Activated naive CD8-positive, alpha-beta T cell treated with anti-CD3 and anti-CD28 coated beads, Interleukin-2, amount 10 ng/mL, durations not matched to agents 7 days and 5 days (primary cell): ENCODE measurements at places on chromosomes 11 and 22. TPM values are rescaled to one million over a fixed set of nuclear protein-coding genes. Genes with fewer than 3 reads are reported as not detected.

GRCh38 chr11:105942921-105943320 lies 79.1 kb downstream of the MSANTD4 start:
- DNase-seq: no peak

LMO2 gene
- 0.48 TPM for total RNA-seq

ARHGAP1 gene
- 68.0 TPM for total RNA-seq

DNA sequence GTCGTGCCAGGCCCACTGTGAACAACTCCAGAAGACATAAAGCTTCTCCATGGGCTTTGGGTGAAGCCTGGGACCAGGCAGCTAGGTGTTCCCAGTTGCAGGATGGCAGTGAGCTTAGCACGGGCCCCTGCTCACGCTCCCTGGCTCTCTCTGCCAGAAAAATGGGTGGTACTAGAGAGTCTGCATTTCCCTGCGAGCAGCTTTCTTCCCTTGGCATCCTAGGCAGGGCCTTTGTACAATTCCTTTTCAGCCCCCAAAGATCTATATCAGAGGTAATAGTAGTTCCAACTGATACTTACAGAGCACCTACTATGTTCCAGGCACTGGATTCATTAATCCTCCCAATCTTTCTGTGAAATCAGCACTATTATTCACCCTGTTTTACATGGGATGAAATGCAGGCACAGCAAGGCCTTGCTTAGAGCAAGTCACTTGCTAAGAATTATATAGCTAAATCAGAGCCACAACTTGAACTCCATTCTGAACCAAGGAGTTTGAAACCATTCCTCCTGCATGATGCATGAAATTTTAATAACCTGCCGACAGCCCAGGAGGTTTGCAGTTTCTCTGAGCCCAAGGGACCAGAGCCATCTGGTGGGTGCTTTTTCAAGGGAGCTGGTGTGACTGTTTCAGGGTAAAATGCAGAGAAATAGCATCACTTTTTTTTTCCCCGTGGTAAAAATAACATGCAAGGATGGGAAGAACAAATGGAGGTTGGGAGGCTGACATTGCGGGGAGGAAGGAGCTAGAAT lies 22.7 kb downstream of the NAV2 start:
- no peak for DNase-seq

OVOL1 gene
- total RNA-seq: 0.14 TPM

DNA sequence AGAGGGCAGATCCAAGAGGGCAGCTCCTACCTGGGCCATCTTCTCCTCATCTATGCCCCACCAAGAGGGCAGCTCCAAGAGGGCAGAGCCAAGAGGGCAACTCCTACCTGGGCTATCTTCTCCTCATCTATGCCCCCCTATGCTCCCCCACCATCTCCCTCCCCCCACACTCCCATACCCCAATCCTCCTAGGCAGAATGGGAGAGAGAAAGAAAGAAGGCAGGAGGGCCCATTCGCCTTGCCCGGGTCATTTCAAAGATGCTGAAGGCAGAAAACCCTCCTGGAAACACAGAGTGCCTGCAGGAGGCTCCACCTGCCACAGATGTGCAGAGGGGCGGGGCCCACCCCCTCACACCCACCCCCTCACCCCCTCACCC lies 78.5 kb downstream of the BUD13 start:
- DNase-seq: no peak

DNA sequence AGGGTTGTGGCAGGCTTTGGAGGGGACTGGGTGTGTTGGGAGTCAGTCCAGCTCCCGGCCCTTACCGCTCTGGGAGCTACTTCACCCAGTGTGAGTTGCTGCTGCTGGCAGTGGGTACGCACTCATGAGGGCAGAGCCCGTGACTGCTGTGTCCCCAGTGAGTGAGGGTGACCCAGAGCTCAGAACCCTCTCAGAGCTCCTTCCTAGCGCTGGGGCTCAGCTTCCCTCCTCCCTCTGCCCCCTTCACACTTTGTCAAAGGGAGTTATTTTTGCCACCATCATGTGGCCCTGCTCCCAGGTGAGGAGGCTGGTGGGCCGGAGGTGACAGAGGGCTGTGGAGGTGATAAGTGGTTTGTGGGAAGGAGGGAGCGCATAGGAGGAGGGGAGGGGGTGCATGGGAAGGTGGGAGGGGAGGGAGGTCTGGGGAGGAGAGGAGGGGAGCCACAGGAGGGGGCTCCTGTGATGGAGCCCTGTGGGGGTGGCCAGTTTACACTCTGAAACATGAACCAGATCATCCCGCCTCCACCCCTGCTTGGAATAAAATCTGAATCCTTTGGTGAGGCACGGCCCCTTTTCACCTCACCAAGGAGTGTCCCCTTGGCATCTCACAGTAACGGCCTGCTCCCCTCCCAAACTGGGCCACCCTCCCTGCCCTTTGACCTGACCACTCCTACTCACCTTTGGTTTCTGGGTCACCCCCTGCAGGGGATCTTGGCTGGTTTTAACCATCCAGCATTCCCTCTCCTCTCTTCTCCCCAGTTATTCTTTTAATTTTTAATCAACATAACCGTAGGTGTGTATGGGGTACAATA lies 9.9 kb downstream of the NDUFV1 start:
- DNase-seq: no peak

- no peak for DNase-seq
Measured at GRCh38 chr11:72338741-72339140, 94.8 kb upstream of the PHOX2A start.

GRCh38 chr22:44039566-44040171 lies 15.6 kb downstream of the PARVB start:
- DNase-seq: no peak
